ENCODE measurements at places on chromosomes 11 and 22. TPM values are rescaled to one million over a fixed set of nuclear protein-coding genes. Genes with fewer than 3 reads are reported as not detected.

Gene OR51E1
- polyA plus RNA-seq: 0.27 TPM

Gene OR2D2
- polyA plus RNA-seq: not detected

Gene PKDREJ
- 0.03 TPM for polyA plus RNA-seq

Gene PPM1F
- polyA plus RNA-seq: 29.2 TPM

Gene DENND6B
- 32.7 TPM for polyA plus RNA-seq

Gene OR52A1
- polyA plus RNA-seq: not detected

Gene CASP5
- not detected for polyA plus RNA-seq

Gene MRGPRX3
- polyA plus RNA-seq: not detected

Gene CARD18
- not detected for polyA plus RNA-seq

Gene SLC22A25
- polyA plus RNA-seq: not detected

Gene PKNOX2
- 2.7 TPM for polyA plus RNA-seq

Gene CRACR2B
- polyA plus RNA-seq: 1.0 TPM

DNA sequence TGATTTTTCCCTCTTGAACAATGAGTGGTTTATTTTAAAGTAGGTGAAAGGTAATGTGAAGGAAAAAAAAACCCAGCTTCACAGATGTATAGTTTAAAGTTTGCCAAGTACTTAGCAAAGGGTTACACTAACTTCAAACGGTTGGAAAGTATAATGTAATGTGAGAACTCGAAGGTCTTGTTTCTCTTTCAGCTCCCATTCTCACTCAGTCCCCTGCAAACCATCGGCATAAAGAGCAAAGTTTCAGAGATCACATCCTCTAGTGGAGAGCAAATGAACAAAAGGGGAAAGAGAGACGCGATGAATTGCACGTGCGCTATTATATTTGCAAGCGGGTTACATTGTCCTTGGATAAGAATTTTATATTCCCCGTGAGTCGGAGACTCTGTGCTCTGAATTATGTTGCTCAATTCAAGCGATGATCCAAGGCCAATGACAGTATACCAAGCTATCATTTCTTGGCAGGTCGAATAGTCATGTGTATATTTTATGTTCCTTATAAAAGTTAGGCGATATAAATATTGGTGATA is 37.6 kb upstream of the BIRC3 start:
- peak; percentile 54 for DNase-seq

DNA sequence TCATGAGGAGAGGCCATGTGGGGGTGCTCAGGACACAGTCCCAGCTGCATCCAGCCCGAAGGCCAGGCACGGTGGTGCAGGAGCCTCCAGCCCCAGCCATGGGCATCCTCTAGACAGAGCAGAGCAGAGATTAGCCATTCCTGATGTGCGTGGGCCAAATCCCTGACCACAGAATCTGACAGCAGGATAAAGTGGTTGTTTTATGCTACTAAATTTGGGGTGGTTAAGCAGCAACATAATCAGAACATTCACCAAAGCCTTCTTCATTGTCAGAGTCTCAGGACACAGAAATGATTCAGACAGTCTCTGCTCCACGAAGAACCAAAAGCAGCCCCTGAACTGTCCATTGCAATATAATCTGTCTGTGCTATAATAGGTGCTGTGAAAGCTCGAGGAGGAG is 19.7 kb downstream of the RASD2 start:
- DNase-seq: no peak

DNA sequence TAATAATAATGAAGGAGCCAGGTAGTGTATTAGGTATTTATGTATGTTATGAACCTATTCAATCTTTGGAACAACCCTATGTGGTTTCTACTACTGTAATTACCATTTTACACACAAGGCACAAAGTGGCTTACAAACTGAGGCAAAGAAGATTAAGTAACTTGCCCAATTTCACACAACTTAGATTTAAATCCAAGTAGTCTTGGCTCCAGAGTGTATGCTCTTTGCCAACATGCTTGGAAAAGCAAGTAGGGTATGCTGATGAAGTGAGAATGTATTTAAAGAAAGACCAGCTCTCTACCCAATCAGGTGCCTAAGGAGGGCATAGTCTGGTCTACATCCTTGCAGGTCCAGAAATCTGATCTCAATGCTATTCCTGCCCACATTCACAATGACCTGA is 463.2 kb downstream of the METTL15 start:
- DNase-seq: no peak

DNA sequence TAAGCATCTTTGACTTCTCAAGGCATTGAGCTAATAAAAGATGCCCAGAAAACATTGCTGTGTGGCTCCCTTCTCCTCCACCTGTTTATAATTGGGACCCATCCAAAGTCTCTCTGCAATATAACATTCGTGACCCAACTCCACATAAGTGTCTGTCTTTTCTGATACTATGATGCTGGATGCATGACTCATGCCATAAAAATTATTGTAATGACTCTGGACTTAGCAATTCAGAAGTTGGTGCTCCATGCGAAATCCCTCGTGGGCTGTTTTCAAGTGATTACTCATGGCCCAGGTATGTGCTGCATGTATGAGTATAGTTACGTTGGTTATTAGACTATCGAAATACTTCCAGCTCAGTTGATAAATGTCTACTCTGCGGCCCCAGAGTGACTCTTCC is 11.7 kb downstream of the FJX1 start:
- peak; percentile 35 for DNase-seq

DNA sequence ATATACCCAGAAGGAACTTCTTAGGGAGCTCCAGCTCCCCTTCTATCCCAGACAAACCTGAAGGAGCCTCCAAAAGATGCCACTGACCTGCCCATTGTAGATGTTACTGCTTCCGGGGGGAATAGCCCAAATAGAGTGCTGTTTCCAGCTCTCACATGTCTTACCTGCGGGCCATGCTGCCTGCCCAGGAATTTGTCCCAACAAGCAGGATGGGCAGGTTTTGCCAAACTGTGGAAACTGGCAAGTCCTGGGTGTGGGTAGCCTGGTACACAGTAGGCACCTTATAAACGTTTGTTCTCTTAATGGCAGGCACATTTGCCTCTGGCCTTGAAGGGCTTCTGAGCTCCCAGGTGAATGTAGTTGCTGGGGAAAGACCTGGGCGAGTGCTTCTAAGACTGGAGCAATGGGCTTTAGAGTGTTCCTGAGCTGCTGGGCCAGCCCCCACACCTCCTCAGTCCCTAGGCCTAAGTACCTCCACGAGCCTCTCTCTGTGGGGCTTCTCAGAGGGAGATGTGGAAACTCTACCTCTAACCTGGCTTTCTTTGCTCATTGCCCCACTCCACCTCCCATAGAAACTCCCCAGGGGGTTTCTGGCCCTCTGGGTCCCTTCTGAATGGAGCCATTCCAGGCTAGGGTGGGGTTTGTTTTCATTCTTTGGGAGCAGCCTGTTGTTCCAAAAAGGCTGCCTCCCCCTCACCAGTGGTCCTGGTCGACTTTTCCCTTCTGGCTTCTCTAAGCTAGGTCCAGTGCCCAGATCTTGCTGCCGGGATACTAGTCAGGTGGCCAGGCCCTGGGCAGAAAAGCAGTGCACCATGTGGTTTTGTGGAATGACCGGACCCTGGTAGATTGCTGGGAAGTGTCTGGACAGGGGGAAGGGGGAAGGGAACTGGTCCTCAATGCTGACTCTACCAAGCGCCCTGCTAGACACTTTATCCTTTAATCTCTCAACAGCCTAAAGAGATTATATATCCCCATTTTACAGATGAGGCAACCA is 37.2 kb downstream of the LIMK2 start:
- DNase-seq: no peak

- DNase-seq: no peak
These were observed 33.6 kb downstream of the MRGPRD start for GRCh38 chr11:68947151-68947550.

DNA sequence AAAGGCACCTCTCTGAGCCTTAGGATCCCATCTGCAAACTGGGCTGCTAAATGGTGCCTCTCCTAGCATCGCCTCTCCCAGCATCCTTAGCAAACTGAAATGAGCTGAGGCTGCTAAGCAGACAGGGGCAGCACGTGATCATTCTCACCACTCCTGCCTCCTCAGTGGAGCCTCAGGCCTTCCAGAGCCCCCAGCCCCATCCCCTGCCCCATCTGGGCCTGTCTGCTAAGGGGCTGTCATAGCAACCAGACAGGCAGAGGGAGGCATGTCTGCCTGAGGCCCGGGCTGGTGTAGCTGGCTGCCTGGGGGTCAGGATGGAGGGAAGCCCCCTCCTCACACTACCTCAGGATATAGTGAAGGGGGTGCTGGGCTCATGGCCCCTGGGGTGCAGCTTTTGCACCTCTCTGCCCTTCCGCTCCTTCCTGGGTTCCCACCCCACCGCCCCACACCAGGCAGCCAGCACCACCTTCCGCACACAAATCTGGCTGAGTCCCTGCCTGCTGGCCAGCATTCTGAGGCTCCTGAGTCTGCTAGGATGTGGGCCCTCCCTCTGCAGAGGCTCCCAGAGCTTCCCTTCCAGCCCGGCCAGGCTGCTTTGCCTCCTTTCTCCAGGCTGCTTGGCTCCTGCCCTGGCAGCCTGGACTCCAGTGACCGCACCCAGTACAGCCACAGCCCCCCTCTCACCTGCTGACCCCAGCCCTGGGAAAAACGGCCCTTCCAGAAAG is 47.5 kb upstream of the TTLL12 start:
- DNase-seq: no peak

DNA sequence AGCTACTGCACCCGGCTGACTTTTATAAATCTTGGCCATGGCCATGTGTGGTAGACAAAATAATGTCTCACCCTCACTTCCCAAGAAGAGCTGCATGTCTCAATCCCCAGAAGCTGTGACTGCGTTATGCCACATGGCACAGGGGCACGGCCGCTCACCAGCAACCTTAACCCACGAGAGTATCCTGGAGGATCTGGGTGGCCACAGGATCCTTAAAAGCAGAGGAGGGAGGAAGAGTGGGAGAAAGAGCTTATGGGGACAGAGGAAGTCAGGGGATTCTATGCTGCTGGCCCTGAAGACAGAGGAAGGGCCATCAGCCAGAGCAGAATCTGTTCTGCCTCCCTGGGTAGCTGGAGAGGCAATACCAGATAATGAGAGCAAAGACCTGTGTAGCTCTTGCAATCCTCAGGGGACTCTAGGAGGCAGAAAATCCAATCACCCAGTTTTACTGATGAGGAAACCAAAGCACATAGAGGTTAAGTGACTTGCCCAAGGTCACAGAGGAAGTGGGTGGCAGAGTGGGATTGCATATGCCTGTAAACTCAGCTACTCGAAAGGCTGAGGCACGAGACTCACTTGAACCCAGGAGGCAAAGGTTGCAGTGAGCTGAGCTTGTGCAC is 55.3 kb downstream of the CELSR1 start:
- DNase-seq: no peak

DNA sequence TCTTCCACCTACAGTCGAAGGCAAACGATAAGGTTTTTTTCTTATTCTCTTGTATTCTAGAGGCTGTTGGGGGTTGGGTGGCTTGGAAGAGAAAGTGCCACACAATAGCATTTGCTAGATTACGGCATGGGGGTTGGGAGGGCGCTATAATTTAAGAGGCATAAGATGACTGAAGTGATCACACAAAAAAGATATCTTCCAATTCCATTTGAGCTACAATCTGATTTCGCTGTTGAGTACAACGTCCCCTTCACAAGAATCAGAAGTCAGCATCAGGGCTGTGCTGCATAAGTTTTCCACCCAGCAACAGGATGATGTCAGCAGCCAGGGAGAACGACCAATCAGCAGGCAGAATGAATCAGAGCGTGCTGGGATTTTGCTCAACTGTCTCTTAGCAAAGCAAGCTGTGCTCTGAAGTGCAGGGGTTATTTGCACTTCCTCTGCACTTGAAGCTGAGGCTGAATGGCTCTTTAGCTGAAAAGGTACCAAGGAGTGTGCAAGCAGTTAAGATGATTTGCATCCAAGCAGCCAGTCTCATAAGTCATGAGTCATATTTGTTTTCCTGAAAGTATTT is 23.2 kb upstream of the SESN3 start:
- peak; percentile 92 for DNase-seq

DNA sequence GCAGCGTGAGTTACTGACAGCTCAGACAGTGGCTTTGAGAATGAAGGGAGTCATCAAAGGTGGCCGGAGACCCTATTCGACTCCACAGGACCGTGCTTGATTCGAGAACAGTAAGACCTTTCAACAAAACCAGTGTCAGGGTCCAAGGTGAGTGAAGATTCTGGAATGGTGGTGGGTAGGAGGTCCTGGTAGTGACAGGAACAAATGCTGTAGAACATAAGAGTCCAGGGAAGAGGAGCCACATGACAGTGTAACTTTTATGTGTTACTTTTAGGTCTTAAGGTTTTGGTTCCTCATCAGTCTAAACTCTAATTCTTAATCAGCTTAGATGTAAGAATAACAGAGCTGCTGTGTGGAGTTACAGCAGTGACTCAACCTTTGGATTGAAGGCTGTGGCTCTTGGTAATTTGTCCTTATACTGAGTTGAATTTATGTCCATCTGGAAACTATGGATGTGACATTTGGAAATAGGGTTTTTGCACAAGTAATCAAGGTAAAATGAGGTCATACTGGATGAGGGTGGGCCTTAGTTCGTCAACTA is 1.8 kb downstream of the TBC1D22A start:
- no peak for DNase-seq

- peak; percentile 53 for DNase-seq
These were observed 120.6 kb upstream of the LMO1 start for GRCh38 chr11:8384199-8384821.

DNA sequence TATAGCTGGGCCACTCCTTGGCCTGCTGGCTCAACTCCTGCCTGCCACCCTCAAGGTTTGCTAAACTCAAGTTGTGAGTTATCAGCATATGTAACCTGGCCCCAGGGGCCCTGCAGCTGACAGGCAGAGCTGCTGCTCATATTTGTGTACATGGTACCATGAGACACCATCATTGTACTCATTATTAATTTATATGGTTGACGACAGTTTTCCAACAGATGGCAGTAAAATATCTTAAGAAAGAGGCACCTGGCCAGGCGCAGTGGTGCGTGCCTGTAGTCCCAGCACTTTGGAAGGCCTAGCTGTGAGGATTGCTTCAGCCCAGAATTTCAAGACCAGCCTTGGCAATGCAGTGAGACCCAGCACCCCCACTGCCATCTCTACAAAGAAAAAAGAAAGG is 11.4 kb upstream of the DENND5A start:
- no peak for DNase-seq

DNA sequence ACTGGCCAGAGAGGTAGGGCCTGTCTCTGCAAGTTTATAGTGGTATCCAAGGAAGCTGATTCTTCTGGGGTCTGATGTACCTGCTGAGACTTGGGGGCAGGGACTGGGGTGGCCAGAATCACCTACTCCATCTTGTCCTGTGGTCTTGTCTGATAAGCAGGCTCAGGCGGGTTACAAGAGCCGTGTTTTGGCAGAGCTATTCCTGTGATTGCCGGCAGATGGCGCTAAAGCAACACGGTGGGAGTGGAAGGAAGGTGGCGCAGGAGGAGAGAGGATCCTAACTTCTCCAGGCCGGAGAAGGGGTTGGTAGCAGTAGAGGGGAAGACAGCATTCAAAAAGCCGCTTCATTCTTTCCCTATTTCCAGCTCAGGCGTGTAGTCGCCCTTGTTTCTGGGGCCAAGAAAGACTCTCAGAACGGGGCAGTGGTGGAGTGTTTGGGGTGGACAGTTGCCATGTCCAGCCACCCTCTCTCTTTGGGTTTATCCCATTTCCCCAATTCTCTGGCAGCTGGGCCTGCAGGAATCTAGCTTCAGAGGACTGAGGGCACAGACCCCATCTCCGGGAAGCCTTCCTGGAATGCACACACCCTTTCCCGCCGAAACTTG is 15.1 kb downstream of the CHRM1 start:
- peak; percentile 77 for DNase-seq

Data from adrenal gland (tissue), 19 donors.